ENCODE measurements at places on chromosomes 11 and 22.
A peak's percentile ranks its signal among the peaks of the same experiment; 100 is the strongest.

- DNase-seq, result no peak
These were observed 93.9 kb downstream of the YAP1 start for GRCh38 chr11:102204174-102204573.

GRCh38 chr11:66546368-66546965 is at the start of gene ACTN3:
Gene ACTN3, plus strand, starts transcription at chr11:66546903. Its CDS starts 35 bp downstream, at chr11:66546938.
- no peak for DNase-seq

GRCh38 chr11:69012092-69013008 is 696 bp downstream of the MRGPRF start:
- DNase-seq, result no peak

DNA sequence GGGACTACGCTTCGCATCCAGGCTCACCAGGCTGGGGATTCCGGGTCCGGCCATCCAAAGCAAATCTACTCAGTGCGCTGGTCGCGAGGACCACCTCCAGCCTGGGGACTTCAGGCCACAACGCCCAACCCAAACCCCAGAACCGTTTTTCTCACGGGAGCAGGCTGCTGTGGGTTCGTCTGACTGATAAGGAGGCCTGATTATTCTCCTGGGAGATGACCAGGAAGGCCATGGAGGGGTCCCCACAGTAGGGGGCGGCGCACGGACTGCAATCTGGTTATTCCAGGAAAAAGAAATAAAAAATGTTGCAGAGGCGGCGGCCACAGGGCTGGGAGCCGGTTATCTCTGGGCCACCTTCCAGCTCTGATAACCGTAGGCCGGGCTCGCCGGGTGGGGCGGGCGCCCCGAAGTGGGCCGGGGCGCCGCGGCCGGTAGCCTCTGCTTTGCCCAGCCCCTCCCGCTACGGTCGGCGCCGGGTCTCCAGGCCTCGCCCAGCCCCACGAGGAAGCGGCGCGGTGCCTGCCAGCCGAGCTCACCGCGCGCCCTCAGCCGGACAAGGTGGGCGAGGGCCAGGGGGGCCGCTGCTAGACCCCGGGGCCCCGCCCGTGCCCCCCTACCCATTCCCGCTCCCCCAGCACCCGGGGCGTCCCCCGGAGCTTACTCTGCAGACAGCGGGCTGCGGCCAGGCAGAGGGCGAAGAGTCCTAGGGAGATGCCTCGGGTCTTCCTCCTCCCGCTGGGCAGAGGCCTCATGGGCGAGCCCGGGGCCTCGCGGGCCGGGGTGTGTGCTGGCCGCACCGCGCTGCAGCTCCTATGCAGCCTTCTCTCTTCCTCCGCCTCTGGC is 446 bp downstream of the VSTM5 start:
- no peak for DNase-seq

DNA sequence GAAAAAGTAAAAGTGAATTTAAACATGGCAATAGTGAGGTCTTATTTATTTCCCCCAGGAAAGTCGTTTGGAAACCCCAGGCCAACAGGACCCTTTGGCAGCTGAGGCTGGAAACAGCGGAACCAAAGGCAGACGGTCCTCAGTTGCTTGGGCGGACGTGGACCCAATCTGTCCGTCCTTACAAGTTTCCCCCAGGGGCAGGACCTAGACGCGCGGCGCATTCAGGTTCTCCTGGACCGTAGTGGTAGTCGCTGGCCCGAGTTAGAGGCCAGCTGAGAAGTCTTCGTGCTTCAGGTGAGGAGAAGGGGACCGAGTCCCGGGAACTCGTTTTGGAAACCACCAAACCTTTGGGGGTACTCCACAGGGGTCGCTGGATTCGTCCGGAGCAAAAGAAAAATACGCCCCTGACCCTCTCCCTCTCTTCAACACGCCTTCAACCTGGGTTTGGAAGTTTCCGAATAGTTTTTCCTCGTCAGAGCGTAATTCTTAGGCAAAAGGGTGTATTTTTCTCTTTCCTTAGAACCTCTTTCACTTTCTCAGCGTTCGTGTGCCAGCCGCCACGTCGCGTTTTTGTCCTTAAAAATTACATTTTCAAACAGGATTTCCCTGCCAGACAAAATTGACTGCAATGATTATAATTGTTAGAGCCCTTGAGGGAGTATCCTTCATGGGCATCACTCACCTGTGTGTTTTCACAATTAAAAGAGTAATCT is 2.1 kb downstream of the METTL15 start:
- DNase-seq, result peak; percentile 53

DNA sequence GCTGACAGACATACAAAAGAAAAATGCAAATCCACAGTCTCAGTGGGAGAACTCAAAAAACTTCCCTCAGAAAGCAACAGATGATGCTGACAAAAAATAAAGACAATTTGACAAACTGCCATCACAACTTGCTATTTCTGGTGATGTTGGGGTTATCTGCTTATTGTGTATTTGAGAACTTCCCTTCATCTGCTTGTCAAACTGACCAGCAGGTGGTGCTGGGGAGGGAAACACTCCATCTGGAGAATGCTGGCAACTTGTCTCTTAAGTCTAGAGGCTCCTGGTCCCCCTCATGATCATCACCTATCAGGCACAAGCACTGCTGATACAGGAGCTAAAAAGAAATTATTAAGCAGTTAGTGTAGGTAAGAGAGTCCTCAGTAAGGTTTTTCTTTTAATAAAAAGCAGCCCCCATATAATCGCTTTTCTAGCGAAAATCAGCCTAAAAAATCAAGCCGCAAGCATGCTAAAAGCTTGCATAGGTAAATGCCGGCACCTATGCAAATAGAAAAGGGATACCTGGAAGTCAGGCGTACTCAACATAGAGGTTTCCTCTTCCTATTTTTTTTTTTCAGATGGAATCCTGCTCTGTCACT is 9.8 kb upstream of the FAM111B start:
- no peak for DNase-seq

DNA sequence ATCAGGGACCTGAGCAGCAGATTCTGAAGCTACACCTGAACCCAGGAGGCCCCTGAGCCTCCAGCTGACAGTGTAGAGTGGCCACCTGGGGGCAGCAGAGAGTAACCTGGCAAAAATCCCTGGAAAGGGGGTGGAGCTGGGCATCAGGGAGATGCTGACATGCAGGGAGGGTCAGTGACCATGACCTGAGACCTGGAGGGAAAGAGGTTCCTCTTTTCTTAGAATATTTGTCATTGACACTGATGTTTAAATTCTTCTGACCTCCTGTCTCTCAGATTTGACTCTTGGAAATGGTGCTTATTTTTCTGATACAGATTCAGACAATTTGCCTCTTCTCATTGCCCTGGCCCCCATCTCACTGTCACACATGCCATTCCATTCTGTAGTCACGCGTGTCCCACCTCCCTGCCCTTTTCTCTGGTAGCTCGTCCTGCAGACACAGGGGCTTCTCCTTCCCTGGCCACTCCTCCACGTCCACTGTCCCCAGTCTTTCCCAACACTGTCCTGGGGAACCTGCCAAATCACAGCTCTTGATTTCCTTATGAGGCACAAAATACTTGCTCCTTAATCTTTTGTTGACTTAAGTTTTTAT is 117.2 kb upstream of the IGLL5 start:
- DNase-seq, result no peak

- no peak for DNase-seq
These were observed 207.1 kb downstream of the CASP12 start for GRCh38 chr11:104691129-104691528.

- DNase-seq, result no peak
These were observed 1168.2 kb downstream of the BRD1 start for GRCh38 chr22:48659404-48659996.

DNA sequence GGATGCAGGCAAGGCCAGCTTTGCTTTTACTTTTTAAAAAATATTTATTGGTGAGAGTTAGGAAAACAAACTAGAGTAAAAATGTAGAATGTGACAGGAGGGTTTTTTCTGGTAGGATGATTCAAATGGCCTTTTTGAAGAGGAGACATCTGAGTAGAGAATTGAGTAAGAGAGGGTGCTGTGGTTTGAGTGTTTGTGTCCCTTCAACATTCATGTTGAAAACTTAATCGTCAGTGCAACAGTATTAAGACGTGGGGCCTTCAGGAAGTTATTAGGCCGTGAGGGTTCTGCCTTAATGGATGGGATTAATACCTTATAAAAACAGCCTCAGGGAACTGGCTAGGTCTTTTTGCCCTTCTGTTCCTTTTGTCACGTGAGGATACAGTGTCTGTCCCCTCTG is 288.8 kb upstream of the C11orf87 start:
- DNase-seq, result no peak

- DNase-seq, result no peak
These were observed 8.3 kb downstream of the TBC1D22A start for GRCh38 chr22:46770726-46771125.

DNA sequence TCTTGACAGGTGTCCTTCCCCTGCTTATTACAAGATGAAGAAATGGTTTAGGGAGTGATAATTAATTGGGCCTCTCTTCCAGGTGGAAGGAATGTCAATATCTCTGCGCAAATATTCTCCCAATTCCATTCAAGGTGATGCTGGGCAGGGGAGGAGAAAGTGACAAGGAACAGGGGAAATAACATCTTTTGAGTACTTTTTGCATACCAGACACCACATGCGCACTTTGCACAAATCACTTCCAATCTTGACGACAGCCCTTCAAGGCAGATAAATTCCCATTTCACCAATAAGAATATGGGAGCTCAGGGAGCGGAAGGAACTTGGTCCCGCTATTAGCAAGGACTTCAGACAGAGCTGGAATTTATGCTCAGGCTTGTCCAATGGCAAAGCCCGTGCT is 145.1 kb upstream of the TBCEL start:
- DNase-seq, result no peak

- DNase-seq, result no peak
These were observed 17.7 kb downstream of the XRCC6 start for GRCh38 chr22:41638748-41639147.

GRCh38 chr11:66639066-66639813 is 737 bp downstream of the RBM4 start:
- DNase-seq, result no peak

- DNase-seq, result no peak
These were observed 546.0 kb downstream of the BRD1 start for GRCh38 chr22:49281467-49282340.

- DNase-seq, result no peak
These were observed 69.4 kb downstream of the RBFOX2 start for GRCh38 chr22:35959121-35959800.

DNA sequence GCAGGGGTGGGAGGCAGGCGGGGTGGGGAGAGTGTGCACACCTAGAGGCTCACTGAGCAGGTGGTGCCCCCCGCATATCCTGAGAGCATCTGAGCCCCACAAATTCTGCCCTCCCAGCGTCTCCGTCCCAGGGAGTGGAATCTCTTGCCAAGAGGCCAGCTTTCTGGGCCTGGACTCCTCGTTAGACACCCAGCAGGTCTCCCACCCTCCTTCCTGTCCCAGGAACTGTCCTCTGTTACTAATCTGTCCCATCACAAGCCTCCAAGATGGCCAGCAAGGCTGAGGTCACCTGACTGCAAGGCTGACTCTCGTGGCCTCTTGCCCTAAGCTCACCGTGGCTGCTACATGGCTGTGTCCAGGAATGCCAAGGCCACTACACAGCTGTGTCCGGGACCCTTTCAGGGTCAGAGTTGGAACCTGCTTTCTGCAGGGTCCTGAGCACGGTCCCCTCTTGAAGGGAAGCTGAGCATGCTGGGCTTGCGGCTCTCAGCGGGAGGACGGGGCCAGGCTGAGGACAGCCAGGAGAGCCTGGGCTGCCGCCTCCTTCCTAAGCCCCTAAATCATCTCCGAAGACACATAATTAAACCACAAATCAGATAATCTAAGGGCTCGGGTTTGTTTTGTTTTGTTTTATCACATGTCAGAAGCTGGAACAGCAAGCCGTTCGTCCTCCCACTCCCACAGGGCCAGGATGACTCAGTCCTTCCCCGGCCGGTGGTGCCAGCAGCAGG is 1327.3 kb downstream of the TBC1D22A start:
- no peak for DNase-seq

- DNase-seq, result no peak
These were observed 4.9 kb downstream of the ATP5MGL start for GRCh38 chr22:42635531-42635930.

- DNase-seq, result no peak
These were observed 8.3 kb upstream of the DLAT start for GRCh38 chr11:112016765-112017376.

DNA sequence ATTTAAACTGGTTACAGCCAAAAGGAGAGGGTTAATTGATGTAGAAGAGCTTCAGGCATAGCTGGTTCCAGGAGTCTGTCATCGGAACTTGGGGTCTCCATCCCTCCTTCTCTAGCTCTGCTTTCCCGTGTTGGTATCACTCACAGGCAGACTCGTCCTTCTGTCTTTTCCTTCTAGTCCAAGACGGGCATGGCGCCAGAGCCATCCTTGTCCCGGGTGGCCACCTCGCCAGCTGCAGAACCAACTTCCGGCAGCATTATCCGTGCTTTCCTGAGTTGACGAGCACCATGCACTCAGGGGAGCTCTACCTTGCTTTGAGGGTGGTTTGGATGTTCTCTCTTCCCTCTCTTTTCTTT is 14.7 kb downstream of the LINC01488 start:
- DNase-seq, result no peak

- no peak for DNase-seq
These were observed 12.7 kb upstream of the PRSS23 start for GRCh38 chr11:86787656-86788055.

- DNase-seq, result no peak
These were observed 7.4 kb downstream of the ATL3 start for GRCh38 chr11:63663809-63664208.

DNA sequence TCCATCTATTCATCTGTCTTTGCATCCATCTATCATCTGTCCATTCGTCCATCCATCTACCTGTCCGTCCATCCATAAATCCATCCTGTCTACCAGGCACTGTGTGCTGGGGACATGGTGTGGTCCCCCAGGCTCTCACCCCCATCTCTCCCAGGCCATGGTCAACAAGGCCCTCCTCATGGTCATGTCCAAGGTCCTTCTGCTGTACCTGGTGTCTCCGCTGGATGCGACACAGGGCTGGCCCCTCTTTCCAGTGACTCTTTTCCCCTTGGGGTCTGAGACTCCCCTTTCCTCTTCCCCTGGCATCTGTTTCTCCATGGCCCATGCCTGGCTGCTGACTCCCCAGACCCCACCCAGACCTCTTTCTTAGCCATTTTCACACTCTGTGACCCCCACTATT is 4.5 kb downstream of the IGLL1 start:
- DNase-seq, result no peak

- DNase-seq, result no peak
These were observed 606 bp downstream of the RASSF7 start for GRCh38 chr11:561148-562003.

DNA sequence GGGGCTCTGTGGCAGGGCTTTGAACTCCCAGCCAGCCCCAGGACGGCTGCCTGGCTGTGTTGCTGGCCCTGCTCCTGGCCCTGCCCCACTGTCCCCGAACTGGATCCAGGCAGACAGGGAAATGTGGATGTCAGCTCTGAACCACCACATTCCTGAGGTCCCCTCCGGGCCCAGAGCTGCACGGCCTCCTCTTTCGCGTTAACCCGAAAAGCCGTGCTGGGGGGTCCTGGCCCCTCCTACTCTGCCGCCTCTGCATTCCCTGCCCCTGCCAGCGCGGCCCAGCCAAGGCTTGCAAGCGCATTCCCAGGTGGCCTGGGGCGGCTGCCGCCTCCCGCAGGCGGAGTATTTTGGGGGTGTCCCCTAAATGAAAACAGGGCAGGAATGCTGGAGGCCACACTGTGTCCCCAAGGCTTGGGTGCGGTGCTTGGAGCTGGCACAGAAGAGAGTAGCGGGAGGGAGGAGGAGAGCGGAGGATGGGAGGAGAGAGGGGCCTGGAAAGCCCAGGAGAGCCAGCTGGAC is 5.4 kb downstream of the LINC01488 start:
- DNase-seq, result no peak

GRCh38 chr11:70192666-70193410 is 10.3 kb upstream of the FADD start:
- DNase-seq, result no peak

Measured in GM12864 (cell line).